ENCODE measurements at places on chromosomes 2 and 18. TPM values are rescaled to one million over a fixed set of nuclear protein-coding genes. Genes with fewer than 3 reads are reported as not detected.

Gene FSIP2
- total RNA-seq: 0.13 TPM

Gene CRACDL
- total RNA-seq: 0.18 TPM

Gene C2orf80
- not detected for total RNA-seq

Gene ELOA2
- not detected for total RNA-seq

Gene ING5
- 38.5 TPM for total RNA-seq

Gene EFR3B
- total RNA-seq: 0.05 TPM

Gene MC4R
- total RNA-seq: not detected

Gene SLC4A3
- total RNA-seq: not detected

Gene FASTKD2
- total RNA-seq: 20.2 TPM

Gene EFEMP1
- total RNA-seq: not detected

Gene KIAA2012
- total RNA-seq: not detected

Gene FLACC1
- total RNA-seq: 2.8 TPM

Gene SALL3
- total RNA-seq: not detected

Gene ATOH8
- 0.11 TPM for total RNA-seq

Gene CDK5R2
- not detected for total RNA-seq

Gene LBX2
- total RNA-seq: 0.68 TPM

Gene MEP1B
- total RNA-seq: not detected

Gene ALKAL2
- not detected for total RNA-seq

Gene NYAP2
- total RNA-seq: not detected

Gene PLCL1
- 0.08 TPM for total RNA-seq

Gene GPR39
- total RNA-seq: not detected

Gene CNDP1
- not detected for total RNA-seq

Gene ANO7
- 0.29 TPM for total RNA-seq

Gene CFAP65
- total RNA-seq: not detected

Gene TOGARAM2
- 10.0 TPM for total RNA-seq

Gene LAMA3
- total RNA-seq: 1.4 TPM

Gene SIGLEC15
- not detected for total RNA-seq

Gene RMC1
- 47.6 TPM for total RNA-seq

Gene TUBA4B
- not detected for total RNA-seq

Gene EPC2
- 26.5 TPM for total RNA-seq

Gene ABCG5
- not detected for total RNA-seq

Gene SERPINB12
- total RNA-seq: not detected

Gene ANKRD30BL
- total RNA-seq: not detected

Gene B3GNT7
- 0.34 TPM for total RNA-seq

Gene ACYP2
- total RNA-seq: 9.6 TPM

Gene SERPINB4
- not detected for total RNA-seq

Gene SPATA3
- total RNA-seq: not detected

Gene HRH4
- total RNA-seq: not detected

Gene CCDC68
- total RNA-seq: not detected

Gene COBLL1
- total RNA-seq: not detected

Gene COLEC11
- total RNA-seq: not detected

Gene HS1BP3
- total RNA-seq: 11.2 TPM

Gene GAREM2
- 2.8 TPM for total RNA-seq

Gene TRIB2
- total RNA-seq: 52.7 TPM

Gene ARHGAP15
- 154 TPM for total RNA-seq

Gene MPHOSPH10
- total RNA-seq: 39.9 TPM

Gene DNAH6
- total RNA-seq: 0.68 TPM

Gene ACMSD
- not detected for total RNA-seq

Gene CD207
- total RNA-seq: not detected

Gene WNT10A
- total RNA-seq: not detected

Gene ST8SIA5
- not detected for total RNA-seq

Gene NT5C1B
- total RNA-seq: not detected

Gene NCKAP1
- total RNA-seq: 0.52 TPM

Gene ERICH2
- not detected for total RNA-seq

Gene DNAJC5G
- not detected for total RNA-seq

Gene LGALSL
- total RNA-seq: 1.1 TPM

Gene FARSB
- 26.9 TPM for total RNA-seq

Gene TRIM43
- not detected for total RNA-seq

Gene CENPA
- 58.1 TPM for total RNA-seq

Measured in activated CD8-positive, alpha-beta T cell treated with anti-CD3 and anti-CD28 coated beads, Interleukin-2, amount 10 ng/mL, durations not matched to agents 7 days and 5 days (primary cell).